AG04450 (cell line): ENCODE measurements at places on chromosomes 7 and 10.

DNA sequence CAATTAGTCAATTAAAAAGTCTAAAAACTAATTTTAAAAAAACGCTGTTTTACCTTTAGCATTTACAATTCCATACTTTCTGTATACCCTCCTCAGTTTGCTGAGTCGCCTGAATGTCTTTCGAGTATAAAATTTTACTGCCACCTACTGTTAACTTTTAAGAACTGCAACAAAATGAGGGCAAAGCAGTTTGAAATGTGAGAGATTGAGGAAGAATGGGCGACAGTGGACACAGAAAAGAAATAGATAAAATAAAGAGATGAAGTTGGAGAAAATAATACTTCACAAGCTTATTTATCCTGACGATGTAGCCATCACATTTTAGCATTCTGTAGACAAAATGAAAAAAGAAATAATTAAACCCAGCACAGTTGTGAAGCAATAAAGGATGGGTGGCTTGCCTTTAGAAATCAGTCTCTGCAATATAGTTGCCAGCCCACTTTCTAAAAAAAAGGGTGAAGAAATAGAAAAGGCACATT lies 110.8 kb upstream of the PTN start:
- peak; percentile 29 for DNase-seq

- peak; percentile 13 for DNase-seq
These were observed 163.4 kb downstream of the RAPGEF5 start for GRCh38 chr7:22193450-22193983.

DNA sequence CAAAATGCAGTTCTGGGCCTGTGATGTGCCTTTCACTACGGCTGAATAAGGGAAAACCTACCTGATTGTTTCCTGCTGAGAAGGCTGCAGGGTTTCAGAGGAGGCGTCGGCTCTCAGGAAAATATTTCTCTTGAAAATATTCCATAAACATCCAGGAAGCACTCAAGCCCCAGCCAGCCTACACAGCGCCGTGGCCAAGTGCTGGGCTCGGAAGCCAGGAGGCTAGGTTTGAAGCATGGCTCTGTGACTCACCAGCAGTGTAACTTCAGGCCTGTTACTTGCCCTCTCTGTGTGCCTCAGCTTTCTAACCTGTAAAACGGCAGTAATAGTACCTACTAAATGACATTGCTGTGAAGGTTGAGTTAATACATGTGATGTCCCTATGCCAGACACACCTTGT lies 399.1 kb downstream of the GATA3 start:
- no peak for DNase-seq

- DNase-seq: no peak
These were observed 33.4 kb downstream of the PRKAR2B start for GRCh38 chr7:107077699-107078516.

DNA sequence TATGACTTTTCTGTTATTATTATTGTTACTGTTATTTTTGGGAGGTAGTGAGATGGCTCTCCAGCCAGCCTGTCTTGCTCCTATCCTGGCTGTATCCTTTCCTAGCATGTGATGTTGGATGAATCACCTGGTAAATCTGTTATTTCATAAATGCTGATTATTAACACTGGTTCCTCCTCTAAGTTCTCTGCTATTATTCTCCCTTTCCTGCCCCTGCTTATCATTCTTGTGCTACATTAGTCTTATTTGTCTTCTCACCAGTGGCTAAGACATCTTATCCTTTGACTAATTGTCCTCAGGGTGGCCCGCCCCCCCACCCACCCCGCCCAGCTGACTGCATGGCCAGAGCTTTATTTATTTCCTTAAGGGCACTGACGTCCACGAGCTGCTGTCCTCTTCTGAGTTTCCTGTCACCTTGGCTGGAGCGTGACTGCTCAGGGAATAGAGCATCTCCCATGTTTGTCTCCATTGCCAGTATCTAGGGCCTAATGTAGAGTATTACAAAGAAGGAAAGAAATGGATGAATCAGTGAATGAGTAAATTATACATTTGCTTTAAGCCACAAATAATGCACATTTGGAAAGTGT lies 110.1 kb upstream of the KLF6 start:
- DNase-seq: no peak

GRCh38 chr7:6023974-6024435 lies 7.2 kb upstream of the ANKRD61 start:
- DNase-seq: no peak

DNA sequence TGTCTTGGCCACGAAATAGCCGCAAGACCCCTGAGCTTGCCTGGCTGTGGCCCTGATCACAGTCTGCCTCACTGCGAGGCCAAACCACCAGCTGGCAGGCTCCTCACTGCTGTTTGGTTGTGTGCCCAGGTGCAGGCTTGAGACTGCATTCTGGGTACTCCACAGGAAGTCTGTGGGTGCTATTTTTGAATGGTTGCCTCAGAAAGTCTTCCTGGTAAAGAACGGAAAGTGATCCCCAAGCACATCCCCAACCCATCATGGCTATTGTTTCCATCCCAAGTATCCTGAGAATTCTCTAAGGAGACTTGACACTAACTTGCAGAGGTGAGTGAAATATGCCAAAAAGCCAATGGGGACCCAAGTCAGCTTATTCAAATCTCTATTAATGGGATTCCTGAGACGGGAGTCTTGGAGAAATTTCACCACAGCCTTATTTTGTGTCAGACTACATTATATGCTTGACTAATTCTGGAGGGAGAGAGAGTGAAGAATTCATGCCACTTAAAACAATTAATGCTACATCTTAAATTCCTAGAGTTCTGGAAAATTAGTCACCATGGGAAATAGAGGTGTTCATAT lies 170.9 kb downstream of the RAMP3 start:
- no peak for DNase-seq

- no peak for DNase-seq
These were observed 155.4 kb downstream of the ADK start for GRCh38 chr10:74306227-74306982.

DNA sequence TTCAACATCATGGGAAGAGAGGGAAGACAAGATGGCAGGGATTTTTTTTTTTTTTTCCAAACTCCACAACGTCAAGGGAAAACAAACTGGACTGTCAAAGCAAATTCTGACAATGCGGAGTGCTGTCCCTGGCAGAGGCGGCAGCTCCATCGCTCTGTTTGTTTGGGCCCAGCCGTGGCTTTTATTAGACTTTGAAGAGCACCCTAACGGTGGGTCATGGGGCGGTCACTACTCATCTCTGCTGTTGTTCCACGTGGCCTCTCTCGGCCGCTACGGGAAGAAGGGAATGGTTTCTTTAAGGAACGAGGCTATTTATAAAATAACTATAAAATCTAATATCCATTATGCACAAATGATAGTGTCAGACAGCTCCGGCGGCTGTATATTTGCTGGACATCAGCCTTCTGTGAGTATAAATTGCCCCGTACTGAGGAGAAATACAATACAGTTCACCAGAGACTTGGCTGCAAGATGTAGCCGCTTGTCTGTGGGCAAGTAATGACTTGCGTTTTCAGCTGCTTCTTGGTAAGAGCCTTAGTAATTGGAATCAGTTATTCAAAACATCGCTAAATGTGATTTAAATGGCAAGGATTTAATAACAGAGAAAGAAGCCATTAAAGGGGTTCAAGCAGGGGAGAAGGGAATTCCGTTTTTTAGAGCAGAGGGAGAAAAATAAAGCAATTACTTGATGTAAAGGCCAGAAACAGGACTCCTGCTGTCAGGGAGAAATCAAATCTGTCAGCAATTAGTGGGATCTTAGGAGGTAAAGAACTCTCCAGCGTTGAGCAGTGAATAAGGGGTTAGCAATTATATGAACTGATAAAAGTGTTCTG lies 61.7 kb upstream of the RAB11FIP2 start:
- DNase-seq: no peak

DNA sequence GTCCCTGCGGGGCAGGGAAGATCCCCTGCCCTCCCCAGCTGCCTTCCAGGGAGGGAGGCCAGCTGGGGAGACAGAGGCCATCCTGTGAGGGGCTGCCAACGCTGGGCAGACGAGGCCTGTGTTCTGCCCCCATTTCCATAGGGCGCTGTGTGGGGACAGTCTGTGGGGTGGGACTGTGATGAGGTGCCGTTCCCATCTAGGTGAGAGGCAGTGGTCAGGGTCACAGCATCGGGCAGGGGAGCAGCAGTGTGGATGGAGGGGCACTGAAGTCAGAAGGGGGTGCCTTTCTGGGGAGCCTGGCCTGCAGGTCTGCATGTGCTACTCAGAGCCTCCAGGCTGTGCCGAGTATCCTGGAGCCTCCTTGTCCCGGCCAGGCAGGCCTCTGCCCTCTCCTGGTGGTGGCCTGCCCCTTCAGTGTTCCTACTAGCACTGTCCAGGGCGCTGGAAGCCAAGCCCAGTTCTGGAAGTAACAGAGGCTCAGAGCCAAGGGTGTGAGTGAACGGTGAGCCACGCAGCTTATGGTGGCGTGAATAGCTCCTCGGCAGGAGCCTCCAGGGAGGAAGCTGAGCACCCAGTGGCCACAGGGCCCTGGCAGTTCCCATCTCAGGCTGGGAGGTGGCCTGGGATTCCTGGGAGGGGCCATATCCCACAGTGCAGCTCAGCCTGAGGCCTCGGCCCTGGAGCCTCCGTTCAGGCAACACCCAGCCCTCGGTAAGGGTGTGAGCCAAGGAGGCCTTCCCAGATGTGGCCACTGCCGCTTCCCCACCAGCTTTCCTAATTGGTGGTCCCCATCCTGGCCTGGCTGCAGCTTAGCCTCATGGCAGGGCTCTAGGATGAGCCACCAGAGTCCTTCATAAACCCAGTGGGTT lies 23.3 kb upstream of the CSGALNACT2 start:
- DNase-seq: no peak

- DNase-seq: no peak
These were observed 891.1 kb upstream of the AUTS2 start for GRCh38 chr7:68707159-68707558.

DNA sequence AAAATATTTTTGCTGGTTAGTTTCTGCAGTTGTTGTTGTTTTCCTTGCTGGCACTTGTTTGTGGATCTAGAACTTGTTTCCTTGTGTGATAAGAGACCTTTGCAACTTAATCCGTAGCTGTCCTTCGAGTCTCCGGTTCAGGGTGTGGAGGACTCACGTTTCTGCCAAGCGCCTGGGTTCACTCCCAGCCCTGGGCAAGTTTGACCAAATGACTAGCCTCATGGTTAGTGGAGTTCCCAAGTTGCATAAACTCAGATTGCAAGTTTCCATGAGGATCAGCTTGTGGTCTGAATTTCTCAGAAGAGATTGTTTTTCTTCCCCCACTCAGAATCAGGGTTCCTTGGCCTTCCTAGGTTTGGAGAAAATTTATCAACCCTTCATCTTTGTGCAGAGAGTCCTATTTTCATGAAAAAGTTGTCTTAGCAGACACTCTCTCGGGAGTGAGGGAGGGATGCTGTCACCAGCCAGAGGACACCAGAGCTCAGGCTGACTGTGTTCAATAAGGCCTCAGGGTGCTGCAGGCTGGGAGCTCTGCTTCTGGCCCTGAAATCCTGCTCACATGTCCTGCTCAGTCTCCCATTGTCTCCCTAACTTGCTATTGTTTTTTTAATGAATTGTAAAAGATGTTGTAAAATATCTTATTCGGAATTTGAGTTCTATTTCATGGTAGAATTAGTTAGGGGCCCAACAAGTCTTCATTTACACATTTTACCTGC lies 377.7 kb upstream of the KLF6 start:
- no peak for DNase-seq

DNA sequence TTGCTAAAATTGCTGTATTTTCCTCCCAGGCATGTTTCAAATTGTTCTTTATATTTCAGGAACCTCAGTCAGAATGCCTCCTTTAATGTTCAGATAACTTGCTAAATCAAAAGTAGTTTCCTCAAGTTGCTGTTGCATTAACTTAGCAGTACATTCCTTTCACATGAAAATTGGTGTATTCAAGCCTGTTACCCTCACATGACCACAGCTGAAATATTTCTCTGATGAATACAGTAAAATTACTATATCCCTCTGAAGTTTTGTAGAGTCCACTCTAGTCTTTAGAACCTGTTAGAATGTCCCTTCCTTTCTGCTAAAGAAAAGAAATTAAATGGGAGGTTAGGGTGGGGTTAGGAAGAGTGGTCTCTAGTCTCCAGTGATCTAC lies 24.5 kb upstream of the C1GALT1 start:
- DNase-seq: no peak

DNA sequence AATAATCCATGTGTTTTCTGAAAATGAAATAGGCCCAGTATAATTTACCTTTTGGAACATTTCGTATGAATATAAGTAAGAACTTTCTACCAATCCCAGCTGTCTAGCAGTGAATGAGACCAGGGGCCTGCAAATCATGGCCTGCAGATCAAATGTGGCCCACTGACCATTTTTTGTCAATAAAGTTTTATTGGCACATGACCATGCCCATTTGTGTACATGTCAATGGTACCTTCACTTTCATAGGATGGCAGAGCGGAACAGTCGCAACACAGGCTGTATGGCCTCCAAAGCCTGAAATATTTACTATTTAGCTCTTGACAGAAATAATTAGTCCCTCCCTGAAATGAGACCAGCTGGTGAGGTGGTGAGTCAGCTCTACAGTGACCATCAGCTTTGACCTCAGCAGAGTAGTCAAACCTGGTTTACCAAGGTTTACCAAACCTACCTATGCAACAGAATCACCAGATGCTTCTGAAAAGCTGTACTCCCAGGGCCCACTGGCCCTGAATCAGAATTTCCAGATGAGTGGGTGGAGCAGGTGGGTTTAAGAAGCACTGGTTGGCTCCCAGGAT lies 13.8 kb upstream of the C10orf90 start:
- no peak for DNase-seq

GRCh38 chr10:103382769-103383168 lies 13.5 kb downstream of the ATP5MK start:
- no peak for DNase-seq

- no peak for DNase-seq
These were observed 6.9 kb downstream of the HNRNPA2B1 start for GRCh38 chr7:26193432-26194207.

- no peak for DNase-seq
These were observed 45.6 kb downstream of the PDIA4 start for GRCh38 chr7:148982654-148983199.

DNA sequence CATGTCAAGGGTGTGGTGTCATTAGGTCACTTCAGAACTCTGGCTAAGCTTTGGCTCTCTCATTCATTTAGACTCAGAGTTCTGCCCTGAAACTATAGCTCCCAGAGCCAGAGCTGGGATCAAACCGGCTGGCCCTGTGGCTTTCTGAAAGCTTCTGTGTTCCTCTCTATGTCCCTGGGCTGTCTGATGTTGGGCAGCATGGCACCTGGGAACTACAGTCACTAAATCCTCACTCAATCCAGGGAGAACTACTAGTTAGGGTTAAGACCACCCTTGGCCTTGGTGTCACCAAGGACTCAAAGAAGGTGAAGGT lies 13.2 kb downstream of the ATG9B start:
- DNase-seq: no peak

GRCh38 chr7:2115760-2116447 lies 116.8 kb downstream of the MAD1L1 start:
- no peak for DNase-seq

DNA sequence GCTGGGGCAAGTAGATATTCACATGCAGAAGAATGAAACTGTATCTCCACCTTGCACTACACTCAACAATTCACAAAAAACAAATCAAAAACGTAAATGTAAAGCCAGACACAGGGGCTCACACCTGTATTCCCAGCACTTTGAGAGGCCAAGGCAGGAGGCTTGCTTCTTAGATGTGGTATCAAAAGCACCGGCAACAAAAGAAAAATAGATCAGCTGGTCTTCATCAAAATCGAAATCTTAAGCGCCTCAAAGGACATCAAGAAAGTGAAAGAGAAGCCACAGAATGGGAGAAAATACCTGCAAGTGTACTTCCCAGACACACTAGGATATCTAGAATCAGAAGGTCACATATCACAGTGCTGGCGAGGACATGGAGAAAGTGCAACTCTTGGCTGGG lies 31.3 kb downstream of the GPER1 start:
- DNase-seq: no peak
